Stimulated activated CD8-positive, alpha-beta memory T cell treated with anti-CD3 and anti-CD28 coated beads, Interleukin-15, amount 100 ng/mL, for 4 hours (primary cell): ENCODE measurements at places on chromosomes 7 and 10.

DNA sequence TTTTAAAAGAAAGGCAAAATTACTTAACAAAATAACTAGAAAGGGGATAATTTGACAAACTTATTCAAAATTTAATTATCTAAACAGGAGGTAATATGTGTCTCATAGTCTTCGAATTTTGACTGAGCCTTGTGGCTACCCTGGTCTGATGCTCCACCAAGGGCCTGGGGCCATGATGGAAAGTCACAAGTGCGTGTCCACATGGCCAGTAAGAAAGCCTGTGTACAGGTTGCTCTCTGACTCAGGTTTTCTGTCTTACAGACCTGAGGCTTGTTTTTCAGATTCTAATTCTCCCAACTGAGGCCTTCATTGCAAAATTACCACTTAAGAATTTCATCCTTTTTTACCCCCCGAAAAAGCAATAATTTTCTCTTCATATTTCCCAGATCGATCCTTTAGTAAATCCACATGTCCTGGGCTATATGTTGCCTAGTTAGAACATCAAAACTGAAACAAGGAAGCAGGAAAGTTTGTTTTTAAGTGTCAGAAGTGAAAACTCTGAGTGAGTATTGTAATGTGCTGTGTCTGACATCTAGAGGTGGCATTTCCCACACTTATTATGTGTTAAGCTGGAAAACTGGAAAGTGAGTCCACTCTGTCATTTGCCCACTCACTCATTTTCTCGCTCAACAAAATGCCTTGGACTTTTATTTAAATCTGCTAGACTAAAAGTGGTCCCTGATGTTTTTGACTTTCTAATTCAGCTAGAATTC lies 10.0 kb downstream of the CYP3A43 start:
- no peak for DNase-seq

- DNase-seq = no peak
These were observed 333 bp upstream of the DDC start for GRCh38 chr7:50565559-50565916.

- no peak for DNase-seq
These were observed 5.7 kb downstream of the DLX5 start for GRCh38 chr7:97018791-97019531.

- DNase-seq = no peak
These were observed 1013.8 kb upstream of the MBL2 start for GRCh38 chr10:53786236-53786900.

DNA sequence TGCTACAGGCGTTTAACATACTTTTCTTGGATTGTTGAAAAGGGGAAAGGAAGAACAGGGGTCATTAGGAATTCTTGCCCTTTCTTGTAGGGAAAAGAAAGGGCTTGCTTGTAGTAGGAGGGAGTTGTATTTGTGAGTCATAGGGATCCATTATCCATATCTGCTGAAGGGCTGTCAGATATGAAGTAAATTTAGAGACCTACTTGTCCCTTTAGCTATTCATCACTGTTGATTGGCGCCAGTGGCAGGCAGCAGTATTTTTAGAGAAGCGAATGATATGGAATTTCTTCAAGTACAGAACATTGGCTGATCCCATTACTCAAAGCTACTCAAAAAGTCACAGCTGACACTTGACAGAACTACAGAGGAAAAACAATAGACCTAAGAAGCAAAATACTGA lies 97.7 kb downstream of the CELF2 start:
- DNase-seq = no peak

- no peak for DNase-seq
These were observed 101.4 kb downstream of the MTPAP start for GRCh38 chr10:30247704-30248103.

DNA sequence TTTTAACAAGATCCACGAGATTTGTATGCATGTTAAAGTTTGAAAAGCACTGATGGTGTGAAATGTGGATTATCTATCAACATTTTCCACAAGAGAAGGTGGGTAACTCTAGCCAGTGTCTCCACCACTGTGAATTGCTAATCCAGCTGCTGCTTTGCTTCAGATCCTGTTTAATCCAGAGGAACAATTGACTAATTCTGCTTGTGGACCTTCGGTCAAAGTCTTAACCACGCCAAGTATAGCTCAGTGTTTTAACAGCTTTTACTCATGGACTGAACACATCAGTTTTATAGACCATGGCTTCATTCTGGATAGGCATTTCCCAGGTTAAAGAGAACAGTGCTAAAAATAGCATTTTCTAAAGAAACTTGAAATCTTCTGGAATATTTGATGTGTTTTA lies 23.5 kb downstream of the ADK start:
- no peak for DNase-seq

DNA sequence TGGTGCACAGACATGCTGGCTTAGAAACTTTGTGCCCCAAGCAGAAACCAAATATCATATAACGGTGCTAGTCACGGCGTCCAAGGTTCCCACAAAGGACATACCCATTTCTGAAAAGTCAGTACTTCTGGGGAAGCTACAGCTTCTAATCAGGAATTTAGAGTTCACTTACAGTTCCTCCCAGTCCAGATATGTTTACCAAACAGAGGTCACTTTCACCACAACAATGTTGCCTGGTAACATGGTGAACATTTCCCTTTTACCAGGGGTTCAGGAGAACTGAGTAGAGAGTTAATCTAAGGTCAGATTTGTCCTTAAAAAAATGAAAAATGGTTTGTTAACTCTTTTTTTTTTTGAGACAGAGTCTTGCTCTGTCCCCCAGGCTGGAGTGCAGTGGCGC lies 265.9 kb upstream of the MKLN1 start:
- no peak for DNase-seq

DNA sequence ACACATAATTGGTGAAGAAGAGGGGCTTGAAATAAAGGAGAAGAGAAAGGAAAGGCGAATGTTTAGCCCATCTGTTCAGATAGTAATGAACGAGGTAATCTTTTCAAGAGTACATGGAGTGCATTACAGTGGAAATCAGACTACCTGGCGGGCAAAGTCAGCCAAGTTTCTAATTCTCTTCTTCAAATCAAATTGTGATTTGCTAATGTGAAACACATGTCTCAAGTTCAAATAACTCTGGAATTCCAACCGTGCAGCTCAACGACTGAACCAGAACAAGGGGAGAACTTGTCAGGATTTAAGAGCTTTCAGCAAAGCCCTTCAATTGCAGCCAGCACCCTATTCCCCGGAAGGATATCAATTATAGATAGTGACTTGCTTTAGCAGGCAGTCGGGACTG lies 216.9 kb downstream of the GLI3 start:
- no peak for DNase-seq

DNA sequence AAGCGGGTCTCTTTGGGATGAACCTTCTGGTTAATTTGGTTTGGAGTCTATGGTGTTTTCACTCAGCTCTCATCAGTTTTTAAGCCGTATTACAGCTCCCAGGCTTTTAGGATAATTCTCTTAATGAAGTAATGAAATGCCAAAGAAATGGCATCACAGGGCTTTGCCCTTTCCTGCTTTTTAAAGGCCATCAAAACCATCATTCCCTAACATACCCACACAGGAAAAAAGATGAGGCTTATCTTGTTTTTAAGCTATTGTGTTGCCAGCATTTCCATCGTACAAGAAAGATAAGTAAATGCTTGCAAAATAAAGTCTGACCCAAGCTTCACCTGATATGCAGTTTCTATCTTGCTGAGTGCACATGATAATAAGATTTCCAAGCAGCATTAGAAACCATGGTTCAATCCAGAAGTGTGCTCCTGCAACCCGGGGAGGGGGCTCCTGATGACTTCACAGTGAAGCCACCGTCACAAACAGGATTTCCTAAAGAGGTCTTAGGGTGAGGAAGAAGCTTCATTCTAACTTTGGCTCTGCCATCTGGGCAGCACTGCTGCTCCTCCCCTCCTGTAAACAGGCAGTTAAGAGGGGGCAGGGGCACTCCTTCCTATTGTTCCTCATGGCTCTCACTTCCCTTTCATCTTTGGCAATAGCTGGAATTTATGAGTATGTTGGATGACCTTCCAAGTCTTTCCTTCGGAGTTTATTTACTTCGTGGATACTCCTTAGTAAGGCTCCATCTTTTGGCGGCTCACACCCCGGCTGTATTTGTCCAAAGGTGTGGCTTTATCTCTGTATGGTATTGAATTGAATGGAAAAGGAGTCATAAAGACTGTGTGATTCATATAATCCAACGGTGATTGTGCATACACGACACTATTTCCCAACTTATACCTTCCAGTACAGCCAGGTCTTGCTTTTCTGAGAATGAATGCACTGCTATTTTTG lies 55.2 kb upstream of the FAM133B start:
- no peak for DNase-seq

DNA sequence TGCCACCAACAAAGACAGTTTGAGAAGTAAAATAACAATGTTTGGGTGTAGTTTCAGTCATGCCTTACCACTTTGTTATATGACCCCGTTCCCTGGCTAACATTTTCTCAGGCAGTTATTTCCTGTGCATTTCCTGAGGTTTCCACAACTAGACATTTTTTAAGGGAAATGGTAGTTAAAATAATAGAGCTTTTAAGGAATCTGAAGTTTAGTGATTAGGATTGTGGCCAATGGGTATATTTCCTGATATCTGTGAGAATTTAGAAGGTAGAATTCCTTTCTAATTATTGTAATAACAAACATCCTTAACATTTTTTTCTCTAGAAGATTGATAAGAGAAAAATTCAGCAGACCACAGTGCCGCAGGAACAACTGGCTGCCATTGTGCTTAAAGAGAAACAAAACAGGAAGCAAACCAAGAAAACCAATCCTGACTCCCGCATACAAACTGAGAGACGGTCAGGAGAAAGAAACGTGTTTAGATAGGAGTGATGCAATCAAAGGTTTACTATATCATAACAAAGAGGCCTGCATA lies 193.6 kb downstream of the MBL2 start:
- DNase-seq = no peak

DNA sequence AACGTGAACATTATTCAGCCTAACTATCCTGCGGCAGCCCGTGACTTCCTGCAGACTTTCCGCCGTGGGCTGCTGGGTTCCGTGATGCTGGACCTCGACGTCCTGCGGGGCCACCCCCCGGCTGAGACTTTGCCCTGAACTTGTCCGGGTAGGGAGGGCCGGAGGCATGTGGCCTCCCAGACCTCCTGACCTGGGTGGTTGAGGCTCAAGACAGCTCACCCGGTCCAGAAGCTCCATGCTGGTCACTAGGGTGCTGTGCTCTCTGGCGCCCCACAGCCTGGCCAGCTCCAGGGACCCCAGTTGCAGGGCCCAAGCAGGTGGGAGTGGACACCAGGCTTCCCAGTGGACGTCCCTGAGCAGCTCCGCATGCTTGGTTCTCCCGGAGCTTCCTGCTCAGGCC lies 4.4 kb downstream of the SPRN start:
- no peak for DNase-seq

DNA sequence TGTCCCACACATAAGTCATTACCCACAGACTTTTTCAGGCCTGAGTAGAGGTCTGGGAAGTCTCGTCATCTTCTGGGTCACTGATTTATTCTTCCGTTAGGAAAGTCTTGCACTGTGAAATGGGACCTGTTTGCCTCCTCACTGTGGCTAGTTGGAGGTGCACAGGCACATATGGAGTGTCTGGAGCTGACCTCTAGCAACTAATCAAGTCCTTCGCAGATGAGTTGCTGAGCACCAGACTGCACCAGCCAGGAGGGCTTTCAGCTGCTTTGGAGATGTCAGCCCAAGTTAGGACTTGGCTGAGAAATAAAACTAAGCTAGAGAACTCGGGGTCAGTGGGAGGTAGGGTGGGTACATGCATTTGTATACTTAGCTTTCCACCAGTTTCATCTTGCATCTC lies 578.0 kb downstream of the GRID1 start:
- no peak for DNase-seq

DNA sequence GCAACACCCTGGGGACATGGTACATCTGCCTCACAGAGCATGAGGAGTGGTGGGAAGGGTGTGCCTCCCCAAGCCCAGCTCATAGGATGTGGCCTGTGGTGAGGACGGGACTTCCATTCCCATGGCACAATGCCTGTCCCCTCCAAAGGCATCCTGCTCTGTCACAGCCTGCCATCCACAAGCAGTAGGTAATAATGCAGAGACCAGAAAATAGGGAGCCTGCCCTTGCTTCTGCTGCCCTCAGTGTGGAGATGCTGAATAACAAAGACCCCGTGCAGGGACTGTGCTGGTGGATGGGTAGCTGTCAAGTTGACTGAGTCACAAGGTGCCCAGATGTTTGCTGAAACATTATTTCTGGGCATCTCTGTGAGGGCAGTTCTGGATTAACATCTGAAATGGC lies 199.9 kb upstream of the GRB10 start:
- no peak for DNase-seq

- DNase-seq = no peak
These were observed at the start of gene NDUFB2 for GRCh38 chr7:140696680-140697446. Gene NDUFB2 (plus strand): TSS chr7:140696708. CDS start chr7:140696745, 37 bp downstream.

GRCh38 chr10:124002391-124003069 lies 90.9 kb downstream of the CHST15 start:
- DNase-seq = no peak

GRCh38 chr7:35528381-35528977 lies 166.5 kb downstream of the HERPUD2 start:
- no peak for DNase-seq

DNA sequence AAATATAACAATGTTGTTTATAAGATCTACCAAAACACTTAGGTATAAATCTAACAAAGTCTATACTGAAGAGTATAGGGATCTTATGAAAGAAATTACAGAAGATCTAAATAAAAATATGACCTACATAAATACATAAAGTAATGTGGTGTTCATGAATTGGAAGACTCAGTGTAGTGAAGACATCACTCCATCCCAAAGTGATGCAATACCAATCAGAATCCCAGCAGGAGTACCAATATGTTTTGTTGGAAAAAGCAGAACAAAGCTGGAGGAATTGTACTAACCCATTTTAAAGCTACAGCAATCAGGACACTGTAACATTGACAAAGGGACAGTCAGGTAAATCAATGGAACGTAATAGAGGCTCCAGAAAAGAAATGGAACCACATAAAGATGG lies 76.4 kb downstream of the CCSER2 start:
- DNase-seq = no peak
